ENCODE measurements at places on chromosomes 7 and 10. TPM values are rescaled to one million over a fixed set of nuclear protein-coding genes. Genes with fewer than 3 reads are reported as not detected.

DNA sequence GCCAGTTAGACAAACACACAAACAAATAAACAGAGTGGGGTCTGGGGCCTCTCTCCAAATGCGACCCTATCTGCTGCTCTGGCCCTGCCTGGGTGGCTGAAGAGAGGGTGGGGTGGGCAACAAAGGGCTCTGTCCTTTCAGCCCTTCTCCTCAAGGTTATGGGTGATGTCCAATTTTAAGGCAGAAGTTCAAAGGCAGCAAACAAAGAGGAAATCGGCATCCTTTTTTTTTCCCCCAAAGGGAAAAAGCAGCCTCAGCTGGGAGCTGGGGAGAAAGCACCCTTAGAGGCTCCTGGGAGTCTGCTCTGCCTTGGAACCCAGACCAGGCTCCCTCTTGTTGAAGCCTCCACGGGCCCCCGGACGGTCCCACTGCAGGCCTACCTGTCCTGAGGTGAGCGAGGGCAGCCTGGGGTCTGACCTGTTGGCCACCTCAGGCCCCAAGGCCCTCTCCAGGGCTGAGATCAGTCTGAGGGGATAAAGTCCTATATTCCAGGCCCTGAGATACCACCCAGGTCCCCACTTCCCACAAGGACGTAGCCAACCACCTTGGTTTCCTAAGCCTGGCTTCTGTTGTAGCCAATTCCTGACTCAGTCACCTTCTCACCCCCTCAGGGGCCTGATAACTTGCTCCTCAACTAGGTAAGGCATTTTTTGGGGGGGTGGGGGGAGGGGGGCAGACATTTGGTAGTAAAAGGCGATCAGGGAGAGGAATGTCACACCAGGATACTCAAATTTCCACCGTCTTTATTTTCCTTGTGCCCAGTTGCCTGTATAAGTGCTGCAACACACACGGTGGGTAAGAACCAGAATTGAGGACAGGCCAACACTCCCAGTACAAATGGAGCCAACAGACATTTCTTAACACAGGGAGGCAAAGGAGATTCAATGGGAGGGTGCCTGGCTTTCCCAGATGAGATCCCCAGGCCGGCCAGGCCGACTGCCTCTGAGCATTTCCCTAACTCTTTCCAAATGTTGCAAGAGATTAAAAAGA is 4.3 kb downstream of the HOXA11 start:
- no peak for DNase-seq

GRCh38 chr10:6022660-6023059 is 39.5 kb downstream of the IL2RA start:
- no peak for DNase-seq

DNA sequence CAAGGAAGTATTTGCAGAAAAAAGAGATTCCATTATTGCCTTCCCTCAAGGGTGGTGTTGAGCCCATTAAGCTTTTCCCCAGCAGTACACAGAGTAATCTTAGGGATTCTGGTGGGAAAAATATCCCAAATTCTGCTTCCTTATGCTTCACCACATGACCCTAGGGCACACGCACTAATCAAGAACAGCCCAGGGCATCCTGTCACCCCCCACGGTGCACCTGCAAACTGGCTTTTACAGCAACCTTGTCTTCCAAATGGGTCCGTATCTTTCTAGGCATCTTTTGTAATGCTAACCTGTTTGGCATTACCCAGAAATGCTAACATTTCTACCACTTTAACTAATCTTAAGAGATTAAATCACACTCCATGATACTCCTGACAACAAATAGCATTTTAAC is 926 bp upstream of the C7orf33 start:
- peak; percentile 39 for DNase-seq

DNA sequence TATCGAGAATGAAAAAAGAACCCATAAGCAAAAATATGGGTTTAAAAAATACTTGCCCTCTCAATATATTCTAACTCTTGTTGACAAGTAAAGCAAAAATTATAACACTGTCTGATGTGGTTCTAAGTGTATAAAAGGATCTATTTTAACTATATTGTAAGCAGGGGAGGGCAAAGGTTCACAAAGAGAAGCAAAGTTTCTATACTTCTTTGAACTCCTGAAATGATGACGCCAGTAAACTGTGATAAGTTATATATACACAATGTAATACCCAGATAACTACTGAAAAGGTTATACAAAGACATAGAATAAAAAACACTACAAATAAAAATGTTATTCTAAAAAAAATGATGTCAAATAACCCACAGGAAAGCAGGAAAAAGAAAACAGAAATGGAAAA is 37.1 kb downstream of the PDLIM1 start:
- DNase-seq, result no peak

SMKR1 gene
- total RNA-seq, result 0.50 TPM

FAS gene
- 2.1 TPM for total RNA-seq

PLEKHS1 gene
- total RNA-seq, result not detected

- no peak for DNase-seq
These were observed 611.2 kb upstream of the MGMT start for GRCh38 chr10:128855618-128856428.

EBLN1 gene
- total RNA-seq, result not detected

- DNase-seq, result peak; percentile 76
These were observed 1.1 kb downstream of the DDIT4 start for GRCh38 chr10:72274730-72275350.

Data from WTC11 (cell line).